ENCODE measurements at places on chromosomes 7 and 10. TPM values are rescaled to one million over a fixed set of nuclear protein-coding genes. Genes with fewer than 3 reads are reported as not detected.

The HHEX gene
- 0.28 TPM for total RNA-seq

The HOXA7 gene
- 2.3 TPM for total RNA-seq

The FAM25G gene
- total RNA-seq, result not detected

DNA sequence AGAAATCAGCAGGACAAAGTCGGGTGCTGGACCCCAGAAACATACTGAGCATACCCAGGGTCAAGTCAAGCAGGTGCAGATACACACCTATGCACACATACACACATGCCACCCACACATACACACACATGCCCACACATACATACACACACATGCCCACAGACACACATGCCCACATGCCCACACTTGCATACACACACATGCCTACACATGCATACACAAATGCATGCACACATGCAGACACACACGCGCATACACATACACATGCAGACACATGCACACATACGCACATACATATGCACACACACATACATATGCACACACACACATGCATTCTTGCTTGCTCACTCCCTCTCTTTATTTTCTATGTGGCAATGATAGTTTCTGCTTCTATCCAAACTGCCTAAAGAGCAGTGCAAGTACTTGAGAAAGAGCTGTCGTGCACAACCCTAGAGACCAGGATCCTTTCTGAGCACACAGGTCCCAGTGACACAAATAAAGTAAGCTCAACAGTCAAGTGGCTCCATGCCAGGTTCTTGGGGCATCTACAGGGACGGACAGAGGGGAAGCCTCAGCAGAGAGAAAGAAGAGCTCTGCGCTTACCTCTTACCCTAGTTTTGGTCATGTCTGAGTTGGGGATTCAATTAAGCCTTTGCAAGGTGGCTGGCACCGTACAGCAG is 83.7 kb downstream of the EBF3 start:
- DNase-seq, result no peak

DNA sequence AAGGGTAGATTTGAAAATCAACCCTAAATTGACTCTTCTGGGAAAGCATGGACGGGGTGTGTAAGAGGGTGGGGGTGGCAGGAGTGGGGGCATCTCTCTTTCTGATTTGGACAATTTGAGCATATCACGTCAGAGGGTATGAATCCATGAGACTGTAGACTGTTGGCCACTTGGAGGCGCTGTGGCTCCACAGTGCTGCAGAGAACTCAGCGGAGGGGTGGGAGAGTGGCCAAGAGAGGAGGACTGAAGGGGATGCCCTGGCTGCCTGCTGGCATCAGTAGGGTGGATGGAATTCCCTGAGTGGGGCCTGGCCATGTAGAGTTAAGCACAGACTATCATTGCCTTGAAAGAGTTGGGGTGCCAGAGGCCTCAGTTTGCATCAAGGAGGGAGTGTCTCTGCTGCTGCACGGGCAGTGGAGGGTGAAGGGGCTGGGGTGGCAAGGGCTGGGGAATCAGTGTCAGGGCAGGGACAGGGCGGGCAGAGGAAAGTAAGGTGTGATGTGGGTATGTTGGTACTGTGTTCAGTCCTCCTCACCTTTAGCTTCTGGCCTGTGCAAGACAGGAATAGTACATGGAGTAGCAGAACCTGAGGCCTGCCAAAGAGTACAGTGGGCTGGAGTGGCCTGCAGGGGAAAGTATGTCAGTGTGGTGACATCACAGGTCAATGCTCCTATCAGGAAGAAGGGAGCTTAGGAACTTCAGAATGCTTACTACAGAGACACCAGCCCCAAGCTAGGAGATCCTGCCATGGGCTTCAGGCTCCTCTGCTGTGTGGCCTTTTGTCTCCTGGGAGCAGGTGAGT is 133.5 kb upstream of the PRSS58 start:
- DNase-seq, result peak; percentile 8

DNA sequence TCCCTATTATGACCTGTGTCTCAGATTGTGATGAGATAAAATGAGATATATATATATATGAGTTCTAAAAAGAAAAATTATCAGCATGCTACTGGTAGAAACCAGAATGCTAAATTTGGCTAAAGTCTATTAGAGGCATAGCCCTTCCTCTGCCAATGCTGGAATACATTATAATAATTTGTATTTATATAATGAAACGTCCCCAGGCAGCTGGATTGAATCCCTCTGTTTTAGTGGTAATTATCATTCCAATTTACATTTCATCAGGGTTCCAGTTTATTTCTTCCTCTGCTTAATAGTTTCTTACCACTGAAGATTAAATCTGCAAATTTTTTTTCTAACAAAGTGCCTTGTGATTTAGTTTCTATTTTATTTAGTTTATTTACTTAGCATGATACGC is 71.8 kb upstream of the ABI1 start:
- DNase-seq, result no peak

All from mammary epithelial cell (primary cell).